Activated T-helper 9 cell treated with anti-CD3 and anti-CD28 coated beads, Interleukin-2, amount 50 U/mL, for 16 hours (primary cell): ENCODE measurements at places on chromosomes 2 and 18.

DNA sequence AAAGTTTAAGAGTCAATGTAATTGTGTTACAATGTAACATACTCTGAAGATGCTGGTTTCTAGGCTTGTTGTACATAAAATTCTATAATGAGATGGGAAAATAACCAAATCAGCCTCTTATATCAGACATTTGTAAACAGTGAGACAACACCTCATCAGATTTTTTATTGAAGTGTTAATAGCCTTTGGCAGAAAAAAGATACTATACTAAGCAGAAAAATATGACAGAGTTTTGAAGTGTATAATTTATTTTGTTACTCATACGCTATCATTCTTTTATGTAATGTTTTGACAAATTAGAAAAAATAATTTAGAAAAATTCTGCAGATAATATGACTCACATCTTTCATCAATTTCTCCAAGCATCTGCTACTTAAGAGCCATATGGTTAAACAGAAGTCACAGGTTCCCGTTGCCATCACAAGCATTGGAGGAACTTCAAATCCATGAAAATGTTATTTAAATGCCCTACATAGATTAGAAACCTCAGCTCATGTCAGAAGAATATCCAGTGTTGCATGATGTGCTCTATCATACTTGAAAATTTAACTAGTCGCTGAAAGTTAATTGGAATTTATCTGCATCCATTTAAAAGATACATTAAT, 535.4 kb downstream of the LRP1B start:
- no peak for DNase-seq

- DNase-seq, result peak; percentile 41
These were observed 23.7 kb upstream of the SCYGR1 start for GRCh38 chr2:227411320-227411989.

- no peak for DNase-seq
These were observed 534.5 kb downstream of the TDRD15 start for GRCh38 chr2:21658269-21658668.

DNA sequence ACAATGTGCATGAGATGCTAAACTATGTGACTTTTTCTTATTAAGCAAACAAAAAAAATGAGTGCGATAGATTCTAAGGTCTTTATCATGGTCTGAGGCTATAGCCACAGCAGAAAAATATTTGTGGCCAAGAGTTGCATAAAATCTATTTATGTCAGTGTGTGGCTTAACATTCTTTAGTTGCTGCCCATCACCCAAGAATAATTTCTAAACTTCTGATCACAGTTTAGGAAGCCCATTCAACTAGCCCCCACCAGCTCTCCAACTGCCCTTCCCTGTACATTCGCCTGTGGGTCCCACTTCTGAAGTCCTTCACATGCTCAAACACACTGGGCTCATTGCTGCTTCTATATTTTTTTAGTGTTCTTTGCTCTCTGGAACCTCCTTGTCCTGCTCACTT, 107.1 kb downstream of the CTNNA2 start:
- no peak for DNase-seq

DNA sequence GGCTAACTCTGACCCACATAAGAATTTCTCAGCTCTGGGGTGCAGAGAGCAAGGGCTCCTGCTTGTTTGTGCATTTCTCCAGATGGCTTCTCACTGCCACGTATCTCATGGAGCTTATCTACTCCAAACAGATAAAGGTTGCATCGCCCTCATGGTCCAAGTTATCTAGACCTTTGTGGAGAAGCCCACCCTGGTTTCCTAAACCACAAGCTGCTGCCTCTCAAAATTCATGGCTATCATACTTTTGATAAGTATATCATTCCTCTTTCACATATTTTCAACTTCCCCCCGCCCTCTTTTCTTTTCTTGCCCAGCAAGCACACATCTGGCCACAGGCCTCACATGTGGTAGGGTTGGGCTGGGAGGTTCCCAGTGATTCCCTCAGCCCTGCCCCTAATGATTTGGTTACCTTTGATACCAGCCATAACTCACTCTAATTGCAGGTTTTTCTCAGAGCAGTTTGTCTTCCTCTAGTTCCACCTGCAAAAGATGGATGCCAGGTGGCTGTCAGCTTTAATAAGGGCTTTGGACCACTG, 146.0 kb downstream of the RHBDD1 start:
- no peak for DNase-seq

GRCh38 chr18:11976315-11977152, 4.8 kb upstream of the IMPA2 start:
- no peak for DNase-seq

DNA sequence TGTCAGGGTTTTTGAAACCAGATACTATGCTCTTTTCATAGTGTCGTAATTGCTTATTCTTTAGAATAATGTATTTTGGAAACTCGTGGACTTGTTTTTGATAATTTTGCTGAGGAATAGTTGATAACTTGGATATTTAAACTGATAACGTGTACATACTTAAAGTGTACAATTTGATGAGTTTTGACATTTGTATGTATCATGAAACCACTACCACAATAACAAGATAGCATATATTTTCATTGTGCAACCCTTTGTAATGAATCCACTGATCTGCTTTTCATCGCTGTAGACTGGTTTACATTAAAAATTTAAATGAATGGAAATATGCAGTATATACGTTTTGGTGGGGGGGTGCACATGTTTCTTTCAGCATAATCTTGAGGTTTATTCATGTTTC, 45.8 kb downstream of the AGFG1 start:
- no peak for DNase-seq

DNA sequence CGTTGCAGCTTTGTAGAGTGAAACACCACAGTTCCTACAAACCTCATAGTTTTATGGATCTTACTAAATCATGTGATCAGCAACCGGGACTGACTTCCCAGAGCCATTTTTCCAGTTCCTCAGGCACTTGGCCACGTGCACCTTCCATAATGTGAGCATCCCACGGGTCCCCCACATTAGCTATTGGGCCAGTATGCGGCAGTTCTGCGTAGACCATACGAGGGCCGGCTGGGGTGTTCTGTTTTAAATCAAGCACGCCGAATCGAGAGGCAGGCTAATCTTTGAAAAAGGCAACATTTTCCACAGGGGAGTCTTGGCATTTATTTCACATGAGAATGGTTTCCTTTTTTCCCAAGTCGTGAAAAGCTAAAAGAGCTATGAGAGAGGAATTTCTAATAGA, 135.6 kb upstream of the CCDC195 start:
- no peak for DNase-seq

GRCh38 chr18:60246606-60247005, 126.0 kb downstream of the MC4R start:
- no peak for DNase-seq

DNA sequence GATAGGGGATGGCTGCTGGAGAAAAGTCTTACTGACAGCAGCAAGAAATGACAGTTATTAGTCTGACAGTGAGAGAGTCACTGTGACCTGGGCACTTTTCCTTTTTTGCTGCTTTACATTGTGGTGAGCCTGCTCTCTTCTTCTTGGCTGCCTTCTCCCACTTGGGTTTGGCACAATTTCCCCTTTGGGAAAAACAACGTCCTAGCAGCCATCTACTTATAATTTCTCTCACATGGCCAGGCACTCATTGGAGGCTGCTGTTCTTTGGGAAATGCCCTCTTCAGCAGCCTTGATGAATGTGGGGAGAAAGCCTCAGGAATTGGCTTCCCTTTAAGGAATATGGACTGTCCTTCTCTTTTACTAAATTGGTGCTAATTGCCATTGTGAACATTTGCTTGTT, 60.4 kb upstream of the SLC1A4 start:
- DNase-seq, result no peak

- DNase-seq, result no peak
These were observed 510.6 kb downstream of the XIRP2 start for GRCh38 chr2:167398873-167399272.

GRCh38 chr2:165681841-165682240, 112.2 kb downstream of the GALNT3 start:
- no peak for DNase-seq
